ENCODE measurements at places on chromosomes 4 and X.
A peak's percentile ranks its signal among the peaks of the same experiment; 100 is the strongest.

DNA sequence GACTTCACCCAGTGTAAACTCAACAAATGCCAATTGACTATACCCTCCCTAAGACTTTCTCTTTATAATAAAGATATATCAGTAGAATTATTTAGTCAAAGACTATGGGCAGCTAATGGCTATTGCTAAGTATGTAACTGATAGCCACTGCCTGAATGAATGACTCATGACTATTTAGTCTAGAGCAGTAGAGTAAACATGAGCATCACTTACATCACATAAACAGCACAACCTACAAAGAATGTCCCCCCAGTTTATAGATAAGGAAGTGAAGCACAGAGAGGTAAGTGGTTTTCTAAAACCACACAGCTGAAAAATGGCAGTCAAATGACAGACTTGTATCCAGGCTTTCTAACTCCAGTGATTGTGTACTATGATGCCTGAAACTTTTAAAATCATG lies 507.0 kb downstream of the PPARGC1A start:
- DNase-seq, result no peak

DNA sequence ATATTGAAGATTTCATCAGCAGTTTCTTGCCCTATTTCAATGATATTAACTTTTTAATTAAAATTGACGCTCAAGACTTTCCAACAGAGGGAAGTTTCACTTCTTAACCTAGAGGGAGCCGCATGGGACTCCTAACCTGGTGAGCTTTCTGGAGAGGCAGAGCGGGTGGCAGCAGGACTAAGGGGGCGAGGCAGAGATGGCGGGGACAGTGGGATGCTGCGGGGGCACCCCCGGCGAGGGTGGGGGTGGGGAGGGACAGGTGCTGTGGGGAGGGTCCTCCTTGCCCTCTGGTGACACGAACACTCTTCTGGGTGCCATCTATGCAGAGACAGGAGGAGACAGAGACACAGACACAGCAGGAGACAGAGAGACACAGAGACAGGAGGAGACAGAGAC lies 104.4 kb downstream of the ADRA2C start:
- DNase-seq, result no peak

GRCh38 chr4:2698951-2699505 lies 57.1 kb downstream of the TNIP2 start:
- no peak for DNase-seq

DNA sequence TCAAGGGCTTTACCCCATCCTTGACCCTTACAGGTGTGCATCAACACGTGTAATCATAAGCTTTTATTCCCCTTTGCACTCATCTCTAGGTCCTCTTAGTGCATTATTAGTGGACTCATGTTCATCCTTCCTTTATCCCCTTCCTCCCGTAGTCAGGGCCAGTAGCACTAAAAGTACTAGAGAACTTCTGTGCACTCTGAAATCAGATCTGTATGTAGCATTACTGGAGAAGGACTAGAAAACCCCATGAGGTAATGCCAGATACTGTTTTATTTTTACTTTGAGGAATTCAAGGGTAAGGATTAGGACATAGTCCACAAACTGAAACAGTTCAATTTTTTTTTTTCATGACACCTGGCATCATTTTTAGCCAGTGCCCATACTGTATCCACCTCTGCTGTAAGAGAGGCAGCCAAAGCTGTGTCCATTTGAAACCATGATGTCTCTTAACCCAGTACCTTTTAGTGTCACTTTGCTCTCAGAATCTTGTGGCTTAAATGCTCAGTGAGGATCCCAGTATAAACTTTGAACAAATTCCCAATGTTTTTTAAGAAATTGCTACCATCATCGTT lies 134.7 kb downstream of the FNIP2 start:
- no peak for DNase-seq

DNA sequence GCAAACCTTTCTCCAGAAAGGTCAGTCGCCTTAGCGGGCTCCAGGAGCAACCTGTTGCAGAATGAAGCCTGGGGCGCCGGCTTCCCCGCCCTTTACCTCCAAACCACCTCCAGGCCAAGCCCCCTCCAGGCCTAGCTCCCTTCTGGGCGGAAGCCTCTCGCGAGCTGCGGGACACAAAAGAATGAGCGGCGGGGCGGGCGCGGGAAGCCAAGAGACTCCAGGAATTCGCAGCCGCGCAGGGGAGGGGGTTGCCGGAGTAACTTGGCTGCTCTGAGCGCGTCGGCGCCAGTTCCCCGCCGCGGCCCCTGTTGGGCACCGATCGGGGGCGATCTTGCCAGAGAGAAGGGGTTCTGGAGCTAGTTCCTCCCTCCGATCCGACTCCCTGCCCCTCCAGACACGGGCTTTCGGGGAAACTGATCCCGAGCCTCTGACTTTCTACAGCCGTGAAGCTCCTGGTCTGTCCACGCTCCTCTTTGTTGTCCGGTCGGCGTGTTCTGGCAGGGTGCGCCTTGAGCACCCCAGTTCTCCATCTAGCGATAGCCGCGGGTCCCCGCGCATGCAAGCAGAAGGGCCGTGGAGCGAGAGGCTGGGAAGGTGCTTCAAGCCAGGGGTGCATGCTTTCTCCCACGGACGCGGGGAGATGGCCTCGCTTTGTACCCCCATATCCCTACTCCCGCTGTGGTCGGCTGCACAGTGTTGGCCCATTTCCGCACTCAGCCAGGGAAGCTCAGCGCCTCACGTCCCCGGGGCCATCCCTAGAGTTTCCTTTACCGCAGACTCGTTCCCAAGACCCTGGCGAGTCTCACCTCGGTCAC lies 1.2 kb downstream of the PROM1 start:
- peak; percentile 38 for DNase-seq

DNA sequence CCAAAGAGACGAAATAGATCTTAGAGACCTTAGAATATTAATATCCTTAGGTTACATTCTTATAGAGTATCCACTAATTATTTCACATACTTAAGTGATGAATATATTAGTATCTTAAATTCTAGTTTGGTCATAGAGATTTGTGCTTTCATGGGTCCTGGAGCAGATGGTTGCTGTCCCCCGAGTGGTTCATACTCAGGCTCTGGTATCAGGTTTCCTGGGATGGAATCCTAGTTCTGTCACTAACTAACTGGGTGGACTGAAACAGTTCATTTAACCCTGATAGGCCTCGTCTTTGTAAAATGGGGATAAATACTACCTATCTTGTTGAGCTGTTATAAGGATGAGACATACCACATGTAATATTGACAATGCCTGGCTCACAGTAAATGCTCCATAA lies 264.6 kb downstream of the TENM3 start:
- DNase-seq, result no peak

- DNase-seq, result no peak
These were observed 149.1 kb downstream of the SLC39A8 start for GRCh38 chr4:102196221-102196620.

Data from NCI-H2107 (cell line).